ENCODE measurements at places on chromosomes 7 and 10. TPM values are rescaled to one million over a fixed set of nuclear protein-coding genes. Genes with fewer than 3 reads are reported as not detected.

Gene ELFN1
- 0.38 TPM for total RNA-seq

Gene ITIH5
- total RNA-seq = 0.12 TPM

Gene AKR1E2
- total RNA-seq = 6.6 TPM

Gene MACC1
- not detected for total RNA-seq

Gene ALOX5
- total RNA-seq = 0.38 TPM

Gene NKX1-2
- 0.06 TPM for total RNA-seq

Gene BMPER
- 5.1 TPM for total RNA-seq

Gene RADIL
- 2.9 TPM for total RNA-seq

Gene NPY4R2
- 25.2 TPM for total RNA-seq

Gene SPDYE5
- total RNA-seq = not detected

Gene ADAP1
- 4.1 TPM for total RNA-seq

Gene TAS2R41
- not detected for total RNA-seq

Gene FZD1
- 2.1 TPM for total RNA-seq

Gene CHAT
- not detected for total RNA-seq

Gene TMEM229A
- total RNA-seq = not detected

Gene WNT2
- total RNA-seq = not detected

Gene ZNF487
- total RNA-seq = 7.1 TPM

Gene CALML3
- not detected for total RNA-seq

Gene VAX1
- 1.5 TPM for total RNA-seq

Gene PSTK
- 4.6 TPM for total RNA-seq

Gene COL28A1
- 0.60 TPM for total RNA-seq

Gene CYP26C1
- not detected for total RNA-seq

Gene ICA1
- 0.86 TPM for total RNA-seq

Gene ARID5B
- total RNA-seq = 1.2 TPM

Gene TMEM236
- total RNA-seq = 0.05 TPM

Gene KDM7A
- 2.6 TPM for total RNA-seq

Gene C10orf90
- 3.7 TPM for total RNA-seq

Gene PDK4
- 10.3 TPM for total RNA-seq

Gene SRRT
- 140 TPM for total RNA-seq

Gene PRKAR1B
- total RNA-seq = 28.7 TPM

Gene TMEM139
- 1.9 TPM for total RNA-seq

Gene CAV2
- total RNA-seq = 178 TPM

Gene SPDYE2B
- total RNA-seq = not detected

Gene SFTPA1
- total RNA-seq = not detected

Gene RBP3
- not detected for total RNA-seq

Gene CPVL
- total RNA-seq = 0.55 TPM

Gene ANLN
- 80.4 TPM for total RNA-seq

Gene BTBD16
- 1.7 TPM for total RNA-seq

Gene CYP2E1
- total RNA-seq = not detected

Gene TMEM178B
- 1.5 TPM for total RNA-seq

Gene MCU
- 32.5 TPM for total RNA-seq

Gene AHCYL2
- 6.5 TPM for total RNA-seq

Gene HOXA13
- total RNA-seq = 2.6 TPM

Gene GFRA1
- total RNA-seq = 10.0 TPM

Gene GDF2
- not detected for total RNA-seq

Gene IL15RA
- 3.0 TPM for total RNA-seq

Gene OGDHL
- 0.13 TPM for total RNA-seq

Gene NRCAM
- 105 TPM for total RNA-seq

Gene NPY4R
- 38.2 TPM for total RNA-seq

All from A549 treated with GW870086 at 1 μM for 4 hours (cell line).